ENCODE measurements at places on chromosomes 3 and 15.

DNA sequence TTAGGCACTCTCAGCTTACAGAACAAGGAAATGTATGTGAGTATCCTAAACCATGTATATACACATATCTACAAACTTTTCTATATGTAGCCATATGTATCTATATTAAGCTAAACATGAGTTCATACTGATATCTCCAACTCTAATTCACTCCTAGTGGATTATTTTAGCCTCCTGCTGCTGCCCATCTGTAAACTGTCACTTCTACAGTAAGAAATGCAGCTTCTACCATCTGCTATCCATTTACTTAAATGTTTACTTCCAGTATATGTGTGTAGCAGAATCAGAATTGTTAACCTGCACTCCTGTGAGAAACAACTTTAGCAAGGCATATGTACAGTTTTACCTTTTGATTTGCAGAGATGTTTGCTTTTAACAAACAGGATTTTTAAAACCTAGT, 478.5 kb upstream of the CBLB start:
- DNase-seq = no peak

- no peak for DNase-seq
Measured at GRCh38 chr3:182746959-182747358, 46.3 kb upstream of the ATP11B start.

DNA sequence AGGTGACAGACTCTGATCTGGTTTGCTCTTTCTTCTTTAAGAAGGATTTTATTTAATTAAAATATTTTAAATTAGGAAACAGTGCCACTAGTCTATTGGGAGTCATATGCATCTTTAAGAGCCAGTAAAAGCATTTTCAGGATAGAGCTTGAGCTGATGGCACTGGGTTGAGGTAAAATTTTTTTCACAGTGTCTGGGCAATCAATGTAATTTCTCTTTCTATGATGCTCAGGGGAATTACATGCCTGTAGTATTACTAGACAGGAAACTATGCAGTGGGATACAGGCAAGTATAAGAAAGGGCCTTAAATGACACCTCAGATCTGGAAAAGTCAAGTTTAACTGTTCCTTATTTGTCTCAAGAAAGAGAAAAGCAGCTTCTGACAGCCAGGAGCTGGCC, 76.4 kb downstream of the GAP43 start:
- DNase-seq = no peak

GRCh38 chr3:78825858-78826215, 942.0 kb downstream of the ROBO1 start:
- no peak for DNase-seq

DNA sequence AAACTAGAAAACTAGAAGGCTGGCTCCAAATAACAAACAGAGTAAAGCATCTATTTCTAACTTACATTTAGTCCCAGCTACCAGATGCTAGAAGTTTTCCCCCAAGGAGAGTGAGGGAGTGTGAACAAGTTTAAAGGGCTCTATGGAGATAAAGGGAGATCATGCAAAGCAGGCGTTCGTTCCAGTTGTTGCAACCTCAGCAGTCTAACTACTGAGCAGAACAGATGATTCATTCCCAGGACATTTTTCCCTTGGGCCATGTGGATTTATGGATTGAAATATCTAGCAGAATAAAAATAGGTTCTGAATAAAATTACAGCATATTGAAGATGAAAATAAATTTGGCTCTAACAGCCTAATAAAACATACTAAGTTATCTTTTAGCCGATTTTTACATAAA, 154.8 kb upstream of the TTC14 start:
- DNase-seq = no peak

DNA sequence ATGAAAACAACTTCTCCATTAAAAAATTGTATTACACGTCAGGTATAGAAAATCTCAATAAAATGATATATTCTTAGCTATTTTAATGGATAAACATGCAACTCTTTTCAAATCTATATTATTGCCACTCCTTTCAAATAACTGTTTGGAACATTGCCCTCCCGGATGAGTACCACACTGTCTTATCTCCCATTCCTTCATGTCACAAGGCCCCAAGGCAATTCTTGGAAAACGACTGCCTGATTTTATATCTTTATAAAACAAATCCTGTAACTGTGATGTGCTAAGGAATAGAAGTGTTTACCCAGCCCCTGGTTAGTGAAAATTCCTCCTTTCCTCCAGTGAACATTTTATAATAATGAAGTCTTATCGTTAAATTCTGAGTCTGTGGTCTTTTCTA, 6.2 kb upstream of the ZNF619 start:
- DNase-seq = no peak

- DNase-seq = no peak
Measured at GRCh38 chr3:105493305-105493892, 126.7 kb downstream of the ALCAM start.

- DNase-seq = no peak
Measured at GRCh38 chr15:85707519-85708338, 87.0 kb downstream of the KLHL25 start.

DNA sequence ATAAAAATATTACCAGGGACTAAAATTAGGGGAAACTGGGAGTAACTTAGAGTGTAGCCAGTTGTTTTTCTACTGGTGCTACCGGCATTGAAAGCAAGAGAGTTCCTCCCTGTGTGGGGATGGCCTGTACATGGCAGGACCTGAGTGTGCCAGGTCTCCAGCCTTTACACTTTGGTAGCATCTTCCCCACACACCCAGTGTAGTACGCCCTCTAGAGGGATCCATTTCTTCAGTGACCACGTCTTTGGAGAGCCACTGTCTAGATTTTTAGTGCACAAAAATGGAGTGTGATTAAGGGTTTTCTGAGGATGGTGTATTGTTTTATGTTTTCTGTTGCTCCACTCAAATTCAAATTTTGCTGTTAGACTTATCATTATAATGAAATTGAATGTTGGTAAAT, 507.0 kb upstream of the TPRG1 start:
- DNase-seq = no peak

DNA sequence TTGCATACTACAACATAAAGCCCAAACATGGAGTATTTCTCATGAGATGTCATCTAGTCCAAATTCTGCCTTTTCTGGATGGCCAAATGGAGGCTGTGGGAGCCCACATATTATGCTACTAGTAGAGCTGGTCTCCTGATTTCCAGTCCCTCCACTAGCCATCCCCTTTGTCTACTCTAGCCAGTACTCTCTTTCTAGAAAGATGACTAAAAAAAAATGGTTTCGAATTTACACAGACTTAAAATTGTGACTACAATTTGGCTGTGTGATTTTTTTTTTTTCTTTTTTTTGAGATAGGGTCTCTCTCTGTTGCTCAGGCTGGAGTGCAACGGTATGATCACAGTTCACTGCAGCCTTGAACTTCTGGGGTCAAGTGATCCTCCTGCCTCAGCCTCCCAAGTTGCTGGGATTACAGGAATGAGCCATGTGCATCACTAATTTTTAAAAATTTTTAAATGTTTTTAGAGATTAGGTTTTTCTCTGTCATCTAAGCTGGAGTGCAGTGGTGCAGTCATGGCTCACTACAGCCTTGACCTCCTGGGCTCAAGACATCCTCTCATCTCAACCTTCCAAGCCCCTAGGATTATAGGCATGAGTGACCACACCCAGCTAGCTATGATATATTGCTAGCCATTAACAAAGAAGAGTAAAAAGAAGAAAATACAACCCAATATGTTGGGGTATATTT, 273.9 kb downstream of the ADAMTSL3 start:
- DNase-seq = no peak

GRCh38 chr3:136862617-136863322, 762 bp downstream of the NCK1 start:
- peak; percentile 56 for DNase-seq

GRCh38 chr3:195612075-195612800, 28.5 kb upstream of the APOD start:
- no peak for DNase-seq
